ENCODE measurements at places on chromosomes 5 and 9.

DNA sequence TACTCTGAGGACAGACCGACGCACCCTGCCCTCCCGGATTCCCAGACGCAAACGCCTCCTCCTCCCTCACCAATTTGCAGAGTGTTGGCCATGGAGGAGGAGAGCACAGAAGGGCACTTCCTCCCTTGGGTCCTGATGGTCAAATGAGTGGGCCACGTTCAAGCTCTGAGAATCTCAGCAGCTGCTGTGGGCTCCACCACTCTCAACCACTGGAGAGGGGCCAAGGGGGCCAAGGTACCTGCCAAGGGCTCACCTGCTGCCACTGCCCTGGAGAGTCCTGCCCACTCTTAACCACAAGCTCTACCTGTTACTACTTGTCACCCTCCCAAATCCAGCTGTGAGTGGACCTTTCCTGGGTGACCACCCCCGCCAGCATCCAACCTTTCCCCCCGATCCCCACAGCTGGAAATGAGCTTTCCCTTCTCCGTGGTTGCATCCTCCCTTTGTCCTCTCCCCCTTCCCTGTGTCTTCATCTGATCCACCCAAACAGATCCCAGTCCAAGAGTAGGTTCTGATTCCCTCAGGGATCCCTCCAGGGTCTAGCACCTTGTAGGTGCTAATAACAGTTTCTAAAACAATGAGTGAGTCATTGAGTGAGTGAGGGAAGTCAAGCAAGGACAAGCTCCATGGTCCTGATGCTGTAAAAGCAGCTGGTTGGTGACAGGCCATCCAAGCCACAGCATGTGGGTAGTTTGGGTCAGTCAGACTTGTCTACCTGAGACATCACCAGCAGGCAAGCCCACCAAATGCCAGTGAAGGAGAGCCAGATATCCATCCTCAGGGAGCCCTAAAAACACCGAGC lies 69.7 kb downstream of the FAM114A2 start:
- no peak for DNase-seq

- no peak for DNase-seq
These were observed 389.3 kb upstream of the DMAC1 start for GRCh38 chr9:8188723-8189407.

DNA sequence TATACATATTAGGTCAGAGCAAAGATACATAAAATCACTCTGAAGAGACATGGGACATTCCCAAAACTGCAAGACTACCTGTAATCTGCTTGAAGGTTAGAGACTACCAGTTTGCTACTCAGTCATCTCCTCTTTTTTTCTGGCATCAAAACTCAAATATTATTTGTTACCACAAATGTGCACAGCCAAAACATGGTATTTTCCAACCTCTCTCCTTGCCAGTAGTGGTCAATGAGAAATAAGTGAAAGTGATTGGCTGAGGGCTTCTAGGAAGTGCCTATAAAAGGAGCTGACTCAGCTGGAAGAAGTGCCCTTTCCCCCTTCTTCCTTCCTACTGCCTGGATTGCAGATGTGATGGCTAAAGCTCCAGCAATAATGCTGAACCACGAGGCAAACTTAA lies 13.8 kb downstream of the GZMK start:
- DNase-seq: no peak

- no peak for DNase-seq
These were observed 133.2 kb upstream of the PANK3 start for GRCh38 chr5:168712280-168712924.

DNA sequence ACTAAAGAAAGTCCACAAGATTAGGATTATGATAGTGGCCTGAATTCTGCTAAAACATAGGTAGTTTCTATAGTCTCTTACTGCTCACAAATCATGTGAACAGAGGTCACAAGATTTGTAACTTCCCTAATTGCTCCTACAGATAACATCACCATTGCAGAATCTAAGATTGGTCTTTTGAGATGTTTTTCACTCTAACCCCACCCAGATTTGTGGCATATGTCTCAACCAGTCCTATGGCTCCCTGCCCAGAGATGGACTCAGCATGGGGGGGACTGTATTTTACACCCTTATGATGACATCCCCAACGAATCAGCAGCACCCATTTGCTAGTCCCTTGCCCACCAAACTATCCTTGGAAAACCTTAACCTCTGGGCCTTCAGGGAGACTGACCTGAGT lies 1046.2 kb downstream of the CDH12 start:
- no peak for DNase-seq

GRCh38 chr5:96254980-96255691 lies 177.9 kb downstream of the PCSK1 start:
- no peak for DNase-seq

- DNase-seq: no peak
These were observed 76.6 kb downstream of the PTPDC1 start for GRCh38 chr9:94160594-94161501.

DNA sequence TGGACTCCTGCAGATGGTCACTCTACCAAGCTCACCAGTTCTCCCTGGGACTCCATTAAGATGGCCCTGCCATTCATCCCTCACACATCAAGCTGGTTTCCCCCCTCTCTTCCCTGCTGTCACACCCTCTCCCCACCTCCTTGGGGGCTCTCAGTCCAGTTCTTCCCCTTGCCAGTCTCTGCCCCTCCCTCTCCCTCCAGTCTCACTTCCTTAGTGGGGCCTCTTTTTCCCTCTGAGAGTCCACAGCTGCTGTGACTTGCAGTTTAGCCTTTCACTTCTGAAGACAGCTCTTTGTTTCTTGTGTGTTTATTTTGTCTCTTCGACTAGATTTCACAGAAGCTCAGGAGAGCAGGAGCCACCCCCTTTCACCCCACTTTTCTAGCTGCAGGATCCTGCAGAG lies 10.5 kb downstream of the DOCK2 start:
- DNase-seq: peak; percentile 12

DNA sequence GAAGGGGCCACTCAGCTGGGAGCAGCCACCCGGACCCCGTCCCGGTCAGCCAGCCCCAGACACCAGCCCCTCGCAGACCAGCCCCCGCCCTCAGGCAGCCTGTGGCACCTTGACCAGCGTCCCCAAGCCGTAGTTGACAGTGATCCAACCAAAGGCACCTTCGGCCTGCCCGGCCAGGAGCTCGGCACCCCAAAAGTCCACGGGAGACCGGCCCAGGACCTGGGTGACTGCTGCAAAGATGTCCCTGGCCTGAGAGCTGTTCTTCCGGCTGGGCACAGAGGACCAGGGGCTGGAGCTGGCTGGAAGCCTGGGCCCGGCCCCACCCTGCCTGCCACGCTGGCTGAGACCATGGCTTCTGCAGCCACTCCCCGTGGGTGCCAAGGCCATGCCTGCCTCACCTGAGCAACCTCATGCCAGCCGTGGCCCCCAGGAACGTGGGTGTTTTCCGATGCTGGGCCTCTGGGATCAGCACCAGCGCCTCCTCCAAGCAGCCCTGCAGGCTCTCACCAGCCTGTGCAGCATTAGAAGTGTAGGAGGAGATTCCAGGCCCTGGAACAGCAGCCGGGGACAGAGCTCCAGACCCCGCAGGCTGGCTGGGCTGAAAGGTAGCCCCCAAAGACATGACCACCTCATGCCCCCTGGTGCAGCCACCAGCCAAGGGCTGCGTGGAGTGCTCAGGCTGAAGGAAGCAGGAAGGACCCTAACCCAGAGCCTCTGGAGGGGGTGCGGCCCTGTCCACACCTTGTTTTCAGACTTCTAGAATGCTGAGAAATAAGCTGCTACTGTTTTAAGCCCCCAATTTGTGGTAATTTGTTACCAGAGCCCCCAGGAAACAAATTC lies 4.2 kb downstream of the ENTPD8 start:
- no peak for DNase-seq

- no peak for DNase-seq
These were observed at the start of gene SMIM32 for GRCh38 chr5:136192526-136193321. Gene SMIM32 (minus strand): TSS chr5:136193162. CDS start chr5:136192524, 638 bp downstream.

DNA sequence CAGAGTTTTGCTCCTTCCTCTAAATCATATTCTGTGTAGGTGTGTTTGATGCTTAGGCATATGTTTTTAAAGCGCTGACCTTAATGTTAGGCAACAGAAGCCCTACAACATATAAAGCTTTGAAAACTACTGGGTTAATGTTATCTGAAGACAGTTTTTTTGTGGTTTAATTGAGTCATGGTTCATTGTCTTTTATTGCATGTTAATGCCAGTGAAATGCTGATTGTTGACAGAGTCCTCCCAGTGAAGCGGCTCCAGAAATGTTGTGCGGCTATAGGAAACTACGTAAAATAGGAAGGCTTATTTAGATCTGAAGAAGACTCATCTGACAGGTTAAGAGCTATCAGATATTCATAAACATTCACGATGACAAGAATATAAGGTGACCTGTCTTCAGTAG lies 424.6 kb downstream of the CCDC171 start:
- DNase-seq: no peak

GRCh38 chr5:73823508-73823925 lies 197.5 kb downstream of the ARHGEF28 start:
- DNase-seq: no peak

- DNase-seq: no peak
These were observed 361.9 kb downstream of the CSNK1G3 start for GRCh38 chr5:123873846-123874245.

- peak; percentile 37 for DNase-seq
These were observed 779 bp downstream of the PKN3 start for GRCh38 chr9:128702949-128703615.

GRCh38 chr9:119003201-119003611 lies 366.0 kb downstream of the BRINP1 start:
- no peak for DNase-seq

DNA sequence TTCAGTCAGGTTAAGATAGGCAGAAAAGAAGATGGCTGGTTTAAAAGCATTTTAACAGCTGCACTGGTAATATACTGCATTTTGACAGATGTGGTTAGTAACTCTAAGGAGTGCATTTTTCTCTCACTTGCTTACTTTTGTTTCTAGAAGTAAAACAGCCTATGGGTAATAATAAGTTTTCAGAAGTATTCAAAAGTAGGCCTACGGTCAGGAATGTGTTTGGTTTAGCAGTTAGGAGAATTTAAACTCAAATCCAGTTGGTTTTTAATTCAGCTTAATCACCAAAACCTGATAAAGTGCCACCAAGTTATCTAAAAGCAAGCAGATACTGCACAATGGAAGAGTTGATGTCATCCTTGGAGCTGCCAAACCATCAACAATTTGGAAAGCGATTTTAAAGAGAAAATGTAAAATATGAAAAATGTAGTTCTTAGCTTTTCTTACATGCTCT lies 160.3 kb downstream of the ARSB start:
- no peak for DNase-seq

DNA sequence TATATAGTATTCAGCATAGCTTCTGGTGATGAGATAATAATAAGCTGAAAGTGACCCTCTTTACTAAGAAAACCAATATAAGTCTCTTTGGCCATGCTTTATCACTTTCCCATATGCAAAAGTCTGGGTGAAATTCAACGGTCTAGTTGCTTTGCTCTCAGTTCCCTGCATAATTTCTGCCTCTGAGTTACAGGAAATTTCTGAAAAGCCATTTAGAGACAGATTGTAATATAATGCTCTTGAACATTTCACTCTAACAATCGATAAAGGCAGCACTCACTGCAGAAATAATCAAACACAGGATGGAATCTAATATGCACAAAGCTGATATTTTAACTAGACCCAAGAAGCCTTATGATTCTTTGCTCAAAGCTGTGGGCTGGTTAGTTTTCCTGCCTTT lies 100.1 kb upstream of the LIFR start:
- no peak for DNase-seq

DNA sequence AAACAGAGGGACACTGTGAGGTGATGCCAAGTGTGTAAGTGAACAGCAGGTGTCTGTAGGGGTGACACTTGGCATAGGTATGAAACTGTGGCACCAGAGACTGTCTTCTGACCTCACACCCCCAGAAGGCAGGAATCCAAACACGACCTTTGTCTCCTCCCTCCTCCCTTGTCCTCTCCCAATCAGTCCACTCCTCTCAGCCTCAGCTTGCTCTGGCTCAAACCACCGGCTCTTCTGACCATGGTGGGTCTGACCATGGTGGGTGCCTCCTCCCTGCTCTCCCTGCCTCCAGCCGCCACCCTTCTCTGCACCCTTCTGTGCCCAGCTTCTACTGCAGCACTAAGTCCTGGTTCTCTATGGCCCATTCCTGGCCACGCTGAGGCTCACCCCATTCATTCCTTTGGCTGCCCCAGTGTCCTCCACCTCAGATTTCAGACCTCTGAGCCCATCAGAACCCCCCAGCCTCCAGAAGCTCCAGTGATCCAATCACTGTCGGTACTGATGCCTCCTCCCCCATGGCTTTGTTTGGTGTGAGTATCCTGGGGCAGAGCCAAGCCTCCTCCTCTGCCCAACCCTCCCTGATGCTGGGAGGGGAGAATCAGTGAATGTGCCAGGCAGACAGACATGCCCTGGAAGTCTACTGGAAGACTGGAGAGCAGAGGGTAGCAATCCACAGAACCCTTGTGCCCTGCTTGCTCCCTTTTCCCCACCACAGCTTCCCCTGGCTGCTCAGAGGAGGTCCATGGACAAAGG lies 1.7 kb upstream of the ARID3C start:
- no peak for DNase-seq

DNA sequence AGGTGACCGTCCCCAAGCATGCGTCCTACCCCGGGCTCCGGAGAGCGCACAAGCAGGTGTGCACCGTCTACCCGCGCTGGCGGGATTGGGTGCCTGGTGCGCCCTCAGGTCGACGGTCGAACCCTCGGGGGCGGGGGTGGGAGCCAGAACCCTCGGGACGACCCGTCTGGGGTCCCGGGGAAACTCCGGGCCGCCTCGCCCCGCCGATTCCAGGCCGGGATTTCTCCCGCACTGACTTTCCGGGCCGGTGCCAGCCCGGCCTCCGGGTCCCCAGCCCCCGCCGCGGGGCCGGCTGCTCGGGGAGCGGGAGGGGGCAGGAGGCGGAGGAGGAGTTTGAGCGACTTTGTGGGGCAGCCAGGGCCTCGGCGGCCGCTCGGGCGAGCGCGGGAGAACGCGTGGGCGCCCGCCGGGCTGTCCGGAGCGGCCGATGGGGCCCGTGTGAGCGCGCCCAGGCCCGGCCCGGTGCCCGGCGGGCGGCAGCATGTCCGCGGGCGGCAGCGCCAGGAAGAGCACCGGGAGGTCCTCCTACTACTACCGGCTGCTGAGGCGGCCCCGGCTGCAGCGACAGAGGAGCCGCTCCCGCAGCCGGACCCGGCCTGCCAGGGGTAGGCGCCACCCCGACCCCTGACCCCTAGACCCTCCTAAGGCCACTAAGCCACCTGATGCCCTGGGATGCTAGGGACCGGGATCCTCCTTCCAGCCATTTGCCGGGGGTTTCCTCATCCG lies at the start of gene DAB2IP:
DAB2IP (plus strand) TSS at position 340 of the 726 bp plus-strand sequence; CDS start at position 482, 142 bp downstream.
- DNase-seq: no peak

DNA sequence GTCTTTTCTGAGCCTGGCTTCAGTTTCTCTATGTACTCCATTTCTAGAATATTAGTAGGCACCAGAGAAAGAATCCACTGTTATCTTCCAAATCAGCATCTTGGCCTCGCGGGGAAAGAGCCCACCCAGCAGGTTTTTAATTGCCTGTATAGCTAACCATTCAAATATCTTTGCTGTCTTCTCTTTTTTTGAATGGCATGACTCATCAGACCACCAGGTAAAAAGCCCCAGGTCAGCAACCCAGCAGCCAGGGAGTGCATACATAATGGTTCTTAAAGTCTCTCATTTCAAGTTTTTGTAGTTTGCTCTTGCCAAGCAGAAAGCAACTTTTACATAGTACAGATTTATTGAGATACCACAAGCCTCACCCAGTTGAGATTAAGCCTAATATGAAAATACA lies 50.7 kb downstream of the TMEM167A start:
- peak; percentile 74 for DNase-seq

All from RPMI8226 (cell line).